ENCODE measurements at places on chromosomes 12 and 14.

GRCh38 chr12:185576-185955 is 28.4 kb downstream of the SLC6A12 start:
- DNase-seq = no peak

- DNase-seq = no peak
Observed at GRCh38 chr12:112752303-112752702, 39.2 kb upstream of the RPH3A start.

DNA sequence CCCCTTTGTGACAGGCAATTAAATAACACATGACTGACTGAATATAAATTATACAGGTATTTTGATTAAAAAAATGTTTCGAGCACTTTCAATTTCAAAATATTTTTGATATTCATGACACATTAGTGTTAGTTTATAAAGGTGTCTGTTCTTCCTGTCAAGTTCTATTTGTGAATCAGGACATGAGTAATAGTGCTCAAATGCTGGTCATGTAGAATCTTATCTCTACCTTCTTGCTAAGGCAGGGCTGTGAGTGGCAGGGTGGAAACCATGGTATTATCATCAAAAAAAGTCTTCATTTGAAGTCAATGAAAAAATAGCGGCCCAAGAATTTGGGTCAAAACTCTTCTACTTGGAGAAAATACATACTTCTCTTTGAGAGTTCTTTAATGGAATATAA is 250.2 kb downstream of the DACT1 start:
- no peak for DNase-seq

GRCh38 chr12:48903982-48904411 is 21.3 kb downstream of the FKBP11 start:
- no peak for DNase-seq

- DNase-seq = no peak
Observed at GRCh38 chr12:39752482-39753137, 133.0 kb upstream of the ABCD2 start.

- DNase-seq = no peak
Observed at GRCh38 chr14:100589760-100590469, 2.7 kb upstream of the BEGAIN start.

- DNase-seq = peak; percentile 18
Observed at GRCh38 chr14:95619785-95620417, 66.3 kb upstream of the TCL1B start.

DNA sequence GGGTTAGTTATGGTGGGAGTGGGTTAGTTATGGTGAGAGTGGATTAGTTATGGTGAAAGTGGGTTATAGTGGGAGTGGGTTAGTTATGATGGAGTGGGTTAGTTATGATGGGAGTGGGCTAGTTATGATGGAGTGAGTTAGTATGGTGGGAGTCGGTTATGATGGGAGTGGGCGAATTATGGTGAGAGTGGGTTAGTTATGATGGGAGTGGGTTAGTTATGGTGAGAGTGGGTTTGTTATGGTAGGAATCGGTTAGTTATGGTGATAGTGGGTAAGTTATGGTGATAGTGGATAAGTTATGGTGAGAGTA is 22.1 kb upstream of the SFSWAP start:
- no peak for DNase-seq

- no peak for DNase-seq
Observed at GRCh38 chr12:29710104-29710503, 73.6 kb downstream of the TMTC1 start.

- DNase-seq = no peak
Observed at GRCh38 chr12:85358715-85359114, 78.7 kb downstream of the ALX1 start.

- DNase-seq = peak; percentile 61
Observed at GRCh38 chr12:79388011-79388410, 302.8 kb downstream of the PAWR start.

DNA sequence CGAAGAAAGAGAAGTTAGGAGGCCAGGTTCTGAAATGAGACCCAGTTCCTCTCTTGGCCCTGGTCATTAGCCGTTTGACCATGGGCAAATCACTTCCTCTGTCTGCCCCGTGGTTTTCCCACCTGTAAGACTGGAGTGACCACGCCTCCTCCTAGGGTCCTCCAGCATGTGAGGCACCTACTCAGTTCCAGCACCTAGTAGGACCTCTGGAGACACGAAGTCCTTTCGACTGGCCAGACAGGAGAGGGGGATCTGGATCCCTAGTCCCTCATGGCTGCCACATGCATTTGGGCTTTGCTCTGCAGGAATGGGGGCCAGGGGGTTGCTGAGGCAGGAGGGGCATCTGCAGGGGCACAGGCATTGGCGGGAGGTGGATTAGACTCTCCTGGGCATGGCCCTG is 16.3 kb downstream of the TRPV4 start:
- DNase-seq = no peak

GRCh38 chr14:44989497-44990440 is 27.8 kb downstream of the TOGARAM1 start:
- DNase-seq = no peak

- DNase-seq = no peak
Observed at GRCh38 chr14:68666899-68667298, 126.0 kb downstream of the ZFP36L1 start.

DNA sequence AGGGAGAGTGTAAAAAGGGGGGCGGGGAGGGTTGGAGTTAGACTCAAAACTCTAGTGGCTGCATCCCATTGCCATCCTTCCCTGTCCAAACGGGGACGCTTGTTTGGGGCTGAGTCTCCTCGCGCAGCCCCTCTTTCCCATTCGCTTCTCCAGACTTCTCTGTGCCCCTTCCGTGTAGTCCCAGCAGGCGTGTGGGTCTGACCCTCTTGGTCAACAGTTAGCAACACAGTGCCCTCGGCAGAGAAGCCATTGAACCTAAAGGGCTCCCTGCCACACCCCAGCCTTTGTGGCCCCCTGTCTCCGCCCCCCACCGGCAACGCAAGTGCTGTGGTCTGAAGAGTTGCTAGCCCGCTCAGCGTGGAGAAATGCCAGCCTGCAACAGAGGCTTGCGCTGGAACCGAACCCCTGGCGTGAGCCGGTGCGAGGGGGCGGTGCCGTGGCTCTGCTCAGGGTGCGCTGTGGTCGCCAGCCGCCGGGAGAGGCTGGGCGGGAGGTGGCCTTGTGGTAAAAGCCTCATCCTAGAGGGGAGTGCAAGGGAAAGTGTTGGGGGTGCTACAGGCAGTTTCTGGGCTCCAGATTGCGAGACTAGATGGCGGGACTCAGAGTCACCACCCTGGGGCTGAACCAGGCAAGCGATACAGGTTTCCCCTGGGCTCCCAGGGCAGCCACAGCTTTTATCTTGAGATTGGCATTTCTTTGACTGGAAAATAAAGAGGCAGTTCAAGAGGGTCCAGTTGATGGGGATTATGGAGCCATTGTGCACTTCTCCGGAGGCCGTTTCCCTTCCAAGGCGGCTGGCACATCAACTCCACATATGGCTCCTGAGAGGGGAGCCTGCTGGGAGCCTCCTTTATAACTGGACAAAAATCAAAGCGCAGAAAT is 2.1 kb downstream of the PLXNC1 start:
- DNase-seq = no peak

- no peak for DNase-seq
Observed at GRCh38 chr12:41932470-41932991, 212.1 kb downstream of the GXYLT1 start.

DNA sequence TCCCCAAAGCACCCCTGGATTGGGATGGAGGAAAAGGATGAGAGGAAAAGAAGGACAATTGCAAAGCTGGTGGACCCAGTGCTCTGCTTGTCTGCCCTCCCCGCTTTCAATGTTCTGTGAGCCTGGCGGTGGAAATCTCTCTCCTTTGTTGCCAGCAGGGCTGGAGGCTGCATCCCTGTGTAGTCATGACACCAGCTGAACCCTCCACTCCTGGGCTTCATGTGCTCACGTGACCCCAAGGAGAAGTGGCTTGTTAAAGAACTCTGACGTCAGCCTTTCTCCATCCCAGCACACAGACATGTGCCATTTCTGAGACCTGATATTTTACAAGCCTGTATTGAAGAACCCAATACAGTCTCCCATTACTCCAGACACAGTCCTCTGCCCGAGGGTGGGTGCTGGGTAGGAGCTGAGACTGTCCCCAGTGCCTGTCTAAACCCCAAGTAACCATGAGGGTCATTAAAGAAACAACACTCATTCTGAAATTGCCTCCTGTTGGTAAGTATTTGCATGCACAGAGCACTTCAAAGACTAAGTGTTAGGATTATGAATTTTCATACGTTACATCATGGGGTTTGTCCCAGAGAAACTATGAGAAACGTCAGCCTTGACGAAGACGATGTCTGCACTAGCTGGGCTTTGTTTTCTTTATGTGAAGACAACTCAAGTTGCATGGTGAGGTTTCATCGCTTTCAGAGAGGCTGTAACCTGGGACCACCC is 21.7 kb downstream of the GALNT16 start:
- DNase-seq = no peak

- DNase-seq = no peak
Observed at GRCh38 chr12:80756875-80757274, 40.2 kb downstream of the MYF5 start.

DNA sequence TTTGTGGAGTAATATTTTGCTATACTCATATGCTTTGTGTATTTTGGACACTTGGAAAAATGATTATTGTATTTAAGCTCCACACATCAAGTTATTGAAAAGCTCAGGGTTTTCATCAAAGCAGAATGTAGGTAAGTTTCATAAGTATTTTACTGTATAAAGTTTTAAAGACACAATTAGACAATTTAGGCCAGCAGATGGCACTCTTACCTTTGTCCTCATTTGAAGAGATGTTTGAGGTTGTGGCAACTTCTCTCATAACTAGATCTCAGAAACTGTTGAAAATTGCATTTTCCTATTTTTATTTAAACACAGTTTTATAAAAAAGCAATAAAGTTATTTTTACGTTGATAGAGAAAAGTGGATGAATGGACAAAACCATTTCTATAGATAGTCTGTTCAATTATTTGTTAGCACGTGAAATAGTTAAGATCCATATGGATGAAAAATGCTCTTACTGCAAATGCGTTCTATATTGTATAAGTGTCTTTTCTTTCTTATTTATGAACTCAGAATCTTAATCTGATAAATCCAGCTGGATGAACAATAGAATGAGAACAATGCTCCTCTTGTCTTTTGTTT is 300.0 kb downstream of the AEBP2 start:
- DNase-seq = peak; percentile 42

DNA sequence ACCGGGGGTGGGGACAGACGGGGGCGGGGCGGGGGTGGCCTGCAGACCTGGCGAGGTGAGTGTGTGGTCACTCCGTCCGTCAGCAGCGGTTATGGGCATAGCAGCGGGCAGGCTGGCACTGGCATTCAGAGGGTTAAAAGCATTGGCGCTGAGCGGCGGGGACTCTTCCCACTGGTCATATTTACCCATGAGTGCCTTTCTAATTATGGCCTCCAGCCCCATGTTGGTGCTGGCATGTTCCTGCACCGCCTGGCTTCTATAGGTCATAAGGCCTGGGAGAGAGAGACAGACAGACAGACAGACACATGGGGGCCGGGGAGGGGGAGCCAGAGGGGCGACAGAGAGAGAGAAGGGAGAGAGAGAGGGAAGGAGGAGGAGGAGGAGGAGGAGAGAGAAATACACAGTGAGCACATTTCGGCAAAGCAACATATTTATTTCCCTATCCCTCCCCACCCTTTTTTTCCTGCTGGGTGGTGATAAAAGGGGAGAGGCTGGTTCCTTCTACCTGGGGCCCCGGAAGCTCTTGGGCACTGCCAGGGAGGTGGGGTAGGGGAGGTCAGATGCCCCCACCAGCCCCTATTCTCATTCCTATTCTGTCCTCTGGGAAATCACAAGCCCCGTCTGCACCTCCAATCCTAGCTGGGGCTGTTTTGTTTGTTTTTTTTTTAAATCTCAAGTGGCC is 32.6 kb downstream of the RFLNA start:
- no peak for DNase-seq

GRCh38 chr12:91944637-91945036 is 201.0 kb downstream of the BTG1 start:
- no peak for DNase-seq

- no peak for DNase-seq
Observed at GRCh38 chr14:75757644-75758402, 96.8 kb downstream of the TTLL5 start.

GRCh38 chr14:74049876-74050495 is 30.8 kb downstream of the BBOF1 start:
- no peak for DNase-seq

DNA sequence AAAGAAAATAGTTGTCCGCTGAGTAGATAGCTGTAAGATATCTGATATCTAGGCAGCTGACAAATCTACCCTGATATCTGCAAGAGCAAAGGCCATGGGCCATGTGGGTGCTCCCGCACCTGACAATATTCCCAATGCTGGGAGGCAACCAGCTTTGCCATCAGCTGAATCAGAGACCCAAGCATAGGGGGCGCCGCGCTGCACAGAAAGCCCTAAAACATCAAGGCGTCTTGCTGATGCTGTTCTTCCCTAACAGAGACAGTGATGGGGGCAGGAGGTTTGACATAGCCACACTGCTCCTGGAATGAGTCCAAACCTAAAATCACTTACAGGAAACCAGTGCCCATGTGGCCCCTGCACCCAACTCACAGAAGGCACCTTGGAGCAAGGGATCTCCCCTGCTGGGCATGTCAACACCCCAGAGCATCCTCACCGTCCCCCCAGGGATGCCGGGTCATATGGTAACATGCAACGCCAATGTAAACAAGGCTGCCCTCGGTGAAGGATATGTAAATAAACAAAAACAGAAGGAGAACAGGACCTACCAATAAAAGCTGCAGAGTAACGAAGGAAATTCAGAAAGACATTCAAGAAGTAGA is 199.5 kb downstream of the TMEM132D start:
- no peak for DNase-seq

- no peak for DNase-seq
Observed at GRCh38 chr12:92597118-92597517, 105.7 kb upstream of the PLEKHG7 start.

GRCh38 chr12:16552301-16552700 is 53.7 kb downstream of the LMO3 start:
- DNase-seq = no peak

Data from LNCaP clone FGC (cell line).